ENCODE measurements at places on chromosomes 5 and 9.

DNA sequence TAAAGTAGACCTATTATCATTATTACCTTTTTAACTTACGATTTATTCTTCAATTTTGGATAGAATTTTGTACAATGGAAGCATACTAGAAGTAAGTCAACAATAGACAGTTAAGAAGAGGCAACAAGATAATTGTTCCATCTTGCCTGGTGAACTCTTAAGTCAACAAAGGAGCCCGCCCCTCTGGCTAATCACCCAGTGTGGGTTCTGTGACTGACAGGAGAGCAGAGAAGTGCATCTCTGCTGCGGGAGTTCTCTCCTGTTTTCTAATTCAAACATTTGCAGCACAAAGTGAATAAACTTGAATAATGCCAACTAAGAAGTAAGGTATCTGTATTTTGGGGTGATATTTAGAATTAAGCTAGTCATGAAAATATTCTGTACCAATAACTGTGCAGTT is 6.7 kb upstream of the ISL1 start:
- no peak for DNase-seq

GRCh38 chr9:111949919-111950318 is 53.3 kb downstream of the UGCG start:
- DNase-seq = no peak

- DNase-seq = peak; percentile 14
These were observed 815 bp downstream of the ANXA6 start for GRCh38 chr5:151156507-151157420.

DNA sequence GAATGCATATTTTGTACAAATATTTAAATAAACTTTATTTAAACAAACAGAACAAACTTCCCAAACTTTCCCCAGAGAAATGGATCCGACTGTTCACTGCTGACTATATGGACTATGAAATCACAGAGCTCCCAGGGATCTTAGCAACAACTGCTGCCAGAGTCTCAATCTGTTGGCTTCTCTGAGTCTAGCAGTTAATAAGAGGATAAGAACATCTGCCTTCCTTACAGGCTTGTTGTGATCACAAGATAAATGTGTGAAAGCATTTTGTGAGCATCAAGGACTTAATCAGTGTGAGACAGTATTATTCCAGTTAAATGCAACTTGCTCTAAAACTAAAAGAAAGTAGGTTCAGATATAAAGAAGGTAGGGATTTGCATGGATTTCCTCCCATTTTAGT is 31.4 kb upstream of the MYOT start:
- DNase-seq = no peak

DNA sequence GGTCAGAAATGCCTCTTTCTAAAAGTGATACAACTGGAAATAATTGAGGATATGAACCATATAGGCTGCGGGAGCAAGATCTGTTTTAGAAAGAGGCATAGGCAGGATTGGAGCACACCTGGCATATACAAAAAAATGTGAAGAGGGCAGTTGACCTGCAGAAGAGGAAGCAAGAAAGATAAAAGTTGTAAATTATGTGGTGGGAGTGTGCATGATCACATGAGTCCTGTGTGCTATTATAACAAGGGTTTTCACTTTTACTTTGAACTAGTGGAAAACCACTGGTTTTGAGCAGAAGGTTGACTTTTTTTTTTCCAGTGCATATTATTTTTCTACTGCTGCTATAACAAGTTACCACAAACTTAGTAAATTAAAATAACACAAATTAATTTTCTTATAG is 489.3 kb downstream of the ANXA1 start:
- DNase-seq = no peak

DNA sequence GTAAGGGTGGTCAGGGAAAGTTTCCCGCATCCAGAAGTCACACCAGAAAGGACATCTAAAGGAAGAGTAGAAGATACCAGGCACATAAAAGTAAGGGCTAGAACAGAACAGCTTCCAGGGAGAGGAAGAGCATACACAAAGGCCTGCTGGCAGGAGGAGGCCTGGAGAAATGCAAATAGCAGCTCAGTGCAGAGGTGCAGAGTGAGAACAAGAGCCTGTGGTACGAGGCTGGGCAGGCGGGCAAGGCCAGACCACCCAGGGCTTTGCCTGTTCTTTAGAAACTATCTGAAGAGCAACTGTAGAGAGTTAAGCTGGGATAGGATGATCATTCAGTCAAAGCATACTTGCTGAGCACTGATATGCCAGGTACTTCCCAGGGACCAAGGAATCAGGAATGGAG is 115.3 kb downstream of the DROSHA start:
- DNase-seq = no peak
